ENCODE measurements at places on chromosomes 7 and 10.

DNA sequence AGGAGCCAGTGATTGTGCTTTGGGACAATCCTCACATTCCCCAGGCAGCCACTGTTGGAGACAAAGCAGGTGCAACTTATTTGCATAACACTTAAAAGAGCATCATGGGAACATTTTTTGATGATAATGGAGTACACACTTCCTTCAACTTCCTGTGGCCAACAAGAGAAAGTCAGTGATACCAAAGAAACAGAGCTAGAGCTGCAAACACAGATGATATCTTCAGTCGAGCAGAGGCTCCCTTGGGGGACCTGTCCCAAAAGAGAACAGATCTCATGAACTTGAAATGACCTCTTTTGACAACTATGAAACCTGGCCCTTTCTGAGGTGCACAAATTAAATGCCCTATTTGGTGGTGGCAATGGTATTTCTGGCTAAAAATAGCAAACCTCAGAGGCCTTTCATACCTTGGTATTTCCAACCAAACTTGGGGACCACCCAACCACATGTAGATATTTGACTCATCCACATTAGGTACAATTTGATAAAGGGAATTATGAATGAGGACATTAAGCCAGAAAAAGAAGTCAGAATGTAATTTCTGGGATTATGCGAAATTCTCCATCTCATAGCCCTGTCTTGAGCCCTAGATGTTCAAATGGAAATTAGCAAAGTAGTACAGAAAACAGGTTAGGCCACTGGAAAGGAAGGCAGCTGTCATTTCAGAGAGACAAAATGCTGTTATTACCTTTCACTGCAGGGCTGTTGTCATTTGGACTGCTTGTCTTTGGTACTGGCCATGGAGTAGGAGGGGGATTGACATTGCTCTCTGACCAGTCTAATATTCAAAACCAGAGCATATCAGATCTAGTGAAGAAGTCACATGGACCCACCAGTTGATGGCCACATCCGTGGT is 146.2 kb downstream of the ICA1 start:
- no peak for DNase-seq

GRCh38 chr7:127983804-127984332 is 47.4 kb downstream of the LRRC4 start:
- no peak for DNase-seq

GRCh38 chr7:138247568-138248333 is 171.5 kb downstream of the AKR1D1 start:
- no peak for DNase-seq

GRCh38 chr10:56823849-56824248 is 462.8 kb upstream of the ZWINT start:
- no peak for DNase-seq

DNA sequence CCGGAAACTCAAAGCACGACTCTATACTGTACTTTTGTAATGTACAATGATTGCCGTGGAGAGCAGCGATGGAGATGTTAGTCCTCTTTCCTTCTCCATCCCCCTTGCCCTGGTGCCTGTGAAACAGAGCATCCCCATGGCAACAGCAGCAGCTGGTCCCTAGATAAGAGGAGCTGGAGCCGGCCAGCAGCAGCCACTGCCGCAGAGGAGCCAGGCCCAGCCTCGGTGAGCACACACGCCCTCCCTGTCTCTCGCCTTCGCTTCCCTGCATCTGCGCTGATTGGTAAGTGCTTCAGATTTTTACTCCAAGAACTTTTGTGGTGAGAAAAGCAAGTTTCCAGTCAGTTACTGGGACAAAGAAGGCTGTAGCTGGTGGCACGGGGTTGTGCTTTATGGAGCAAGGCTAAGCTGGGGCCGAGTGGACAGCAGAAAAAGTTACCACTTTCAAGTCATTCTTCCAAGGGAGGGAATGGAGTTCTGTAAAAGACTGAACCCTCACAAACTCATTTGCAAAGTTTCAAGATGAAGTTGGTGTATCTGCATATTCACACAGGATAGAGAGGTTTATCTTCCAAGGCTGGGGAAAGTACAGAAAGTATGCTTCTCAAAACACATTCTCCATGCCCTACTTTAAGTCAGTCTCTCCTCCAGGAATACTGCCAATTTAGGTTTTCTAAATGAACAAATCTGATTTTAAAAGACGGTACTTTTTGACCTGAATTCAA is at the start of gene PPP1R17:
Gene PPP1R17, plus strand, starts transcription at position 192 of the 725 bp plus-strand sequence. CDS start 5,227 bp downstream, outside the sequence.
- peak; percentile 87 for DNase-seq

DNA sequence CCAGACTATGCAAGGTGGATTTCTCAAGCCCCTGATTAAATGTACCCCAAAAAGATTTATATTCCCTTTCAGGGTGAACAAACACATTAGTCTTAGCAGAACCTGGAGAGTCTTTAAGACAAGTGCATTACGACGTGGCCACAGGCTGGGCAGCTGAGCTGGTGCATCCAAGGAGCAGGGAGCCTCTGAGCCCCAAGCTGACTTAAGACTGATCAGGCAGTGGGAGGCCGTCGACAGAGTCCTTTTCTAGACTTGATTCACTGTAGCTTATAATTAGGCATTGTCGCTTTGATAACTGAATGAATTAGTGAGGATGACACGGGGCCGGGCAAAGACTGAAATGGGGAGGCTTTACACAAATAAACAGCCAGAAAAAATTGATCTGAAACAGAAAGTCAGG is 353.2 kb downstream of the GPAM start:
- no peak for DNase-seq

GRCh38 chr7:151704299-151704959 is 172.5 kb downstream of the PRKAG2 start:
- no peak for DNase-seq

GRCh38 chr10:72814099-72814790 is 79.3 kb upstream of the OIT3 start:
- DNase-seq = no peak

GRCh38 chr10:105473170-105473569 is 832.1 kb downstream of the SORCS3 start:
- no peak for DNase-seq

DNA sequence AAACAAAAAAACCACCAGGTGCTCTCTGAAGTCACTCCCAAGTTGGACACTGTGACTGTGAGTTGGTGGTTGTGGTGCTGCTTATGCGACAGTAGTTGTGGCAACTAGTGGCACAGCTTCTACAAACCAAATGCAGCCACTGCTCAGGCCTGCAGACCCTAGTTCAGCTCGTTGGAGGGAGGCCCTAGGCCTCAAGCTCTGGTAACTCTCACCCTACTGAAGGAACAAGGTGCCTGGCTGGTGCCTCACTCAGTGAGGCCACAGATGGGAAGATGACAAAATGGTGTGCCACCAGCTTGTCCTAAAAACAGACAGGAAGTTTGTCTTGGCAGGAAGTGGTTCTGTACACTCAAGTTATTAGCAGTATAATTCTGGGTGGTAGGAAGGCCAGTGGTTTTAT is 45.3 kb upstream of the RAPGEF5 start:
- no peak for DNase-seq

GRCh38 chr7:16007911-16008310 is 321.4 kb upstream of the MEOX2 start:
- no peak for DNase-seq

DNA sequence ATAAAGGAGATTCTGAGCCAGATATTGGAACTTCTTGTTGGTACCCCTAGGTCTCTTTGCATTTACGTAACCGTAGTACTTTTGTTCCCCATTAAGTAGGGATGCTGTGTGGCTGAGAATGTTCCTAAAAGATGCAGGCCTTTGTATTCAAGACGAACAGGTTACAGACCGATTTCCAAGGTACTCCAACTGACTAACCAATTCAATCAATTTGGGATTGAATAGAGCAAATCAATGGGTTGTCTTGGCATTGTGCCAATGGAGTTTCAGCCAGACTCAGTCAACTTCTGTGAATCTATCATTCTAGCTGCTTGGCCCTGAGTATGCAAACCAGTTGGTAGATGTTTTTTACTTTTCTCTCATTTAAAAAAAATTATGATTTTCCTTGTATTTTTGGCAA is 347.3 kb upstream of the NPVF start:
- no peak for DNase-seq

DNA sequence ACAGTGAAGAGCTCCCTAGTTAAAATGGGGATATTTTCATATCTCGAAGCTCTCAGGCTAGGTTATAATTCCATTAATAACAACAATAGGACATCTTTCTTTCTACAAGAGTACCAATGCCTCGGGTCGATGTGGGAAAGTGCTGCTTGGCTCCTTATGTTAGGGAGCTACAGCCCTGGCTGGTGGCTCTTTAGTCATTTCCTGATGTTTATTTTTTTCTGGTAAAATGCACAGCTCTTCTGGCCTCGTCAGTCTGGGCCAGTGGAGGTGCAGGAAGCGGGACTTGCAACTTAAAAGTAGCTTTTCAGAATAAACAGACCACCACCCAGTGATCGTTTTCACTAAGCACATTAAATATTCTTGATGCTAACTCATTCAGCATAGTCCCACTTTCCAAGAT is 58.3 kb downstream of the MKX start:
- DNase-seq = no peak

GRCh38 chr7:47664650-47665195 is 82.8 kb upstream of the TNS3 start:
- no peak for DNase-seq

- DNase-seq = peak; percentile 74
Measured at GRCh38 chr7:128347647-128348097, 4.0 kb upstream of the RBM28 start.

DNA sequence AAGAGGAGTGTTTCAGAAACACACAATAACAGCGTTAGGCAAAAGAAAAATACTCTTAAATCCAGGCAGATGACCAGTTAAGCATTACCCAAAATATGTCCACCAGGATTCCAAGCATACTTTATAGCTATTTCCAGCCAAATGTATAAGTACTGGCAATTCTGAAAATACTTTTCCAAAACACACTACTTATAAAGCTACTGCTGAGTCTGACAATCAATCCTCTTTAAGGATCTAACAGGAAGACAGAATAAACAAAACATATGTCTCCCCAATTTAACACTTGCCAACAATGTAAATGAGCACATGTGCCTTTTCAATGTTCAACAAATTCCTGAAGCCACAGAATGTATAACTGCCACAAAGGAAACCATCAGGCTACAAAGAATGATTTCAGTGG is 370.9 kb downstream of the SORCS1 start:
- no peak for DNase-seq

DNA sequence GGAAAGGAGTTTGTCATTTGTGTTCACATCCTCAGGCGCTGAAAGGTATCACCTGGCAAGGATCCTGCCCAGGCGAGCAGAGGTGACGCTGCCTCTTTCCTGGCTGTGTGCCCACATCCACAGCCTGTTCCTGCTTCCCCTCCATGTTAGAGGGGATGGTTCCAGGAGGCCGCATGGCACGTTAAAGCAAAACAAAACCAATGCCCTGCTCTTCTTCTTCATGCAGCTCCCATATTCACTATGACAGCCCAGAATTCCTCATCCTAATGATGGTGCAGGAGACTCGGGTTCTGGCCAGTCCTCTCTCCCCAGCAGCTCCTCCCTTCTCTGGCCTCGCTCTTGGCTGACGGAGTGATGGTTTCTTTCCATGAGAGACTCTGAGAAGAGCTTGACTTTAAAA is 678.5 kb upstream of the ANKRD30A start:
- DNase-seq = no peak

DNA sequence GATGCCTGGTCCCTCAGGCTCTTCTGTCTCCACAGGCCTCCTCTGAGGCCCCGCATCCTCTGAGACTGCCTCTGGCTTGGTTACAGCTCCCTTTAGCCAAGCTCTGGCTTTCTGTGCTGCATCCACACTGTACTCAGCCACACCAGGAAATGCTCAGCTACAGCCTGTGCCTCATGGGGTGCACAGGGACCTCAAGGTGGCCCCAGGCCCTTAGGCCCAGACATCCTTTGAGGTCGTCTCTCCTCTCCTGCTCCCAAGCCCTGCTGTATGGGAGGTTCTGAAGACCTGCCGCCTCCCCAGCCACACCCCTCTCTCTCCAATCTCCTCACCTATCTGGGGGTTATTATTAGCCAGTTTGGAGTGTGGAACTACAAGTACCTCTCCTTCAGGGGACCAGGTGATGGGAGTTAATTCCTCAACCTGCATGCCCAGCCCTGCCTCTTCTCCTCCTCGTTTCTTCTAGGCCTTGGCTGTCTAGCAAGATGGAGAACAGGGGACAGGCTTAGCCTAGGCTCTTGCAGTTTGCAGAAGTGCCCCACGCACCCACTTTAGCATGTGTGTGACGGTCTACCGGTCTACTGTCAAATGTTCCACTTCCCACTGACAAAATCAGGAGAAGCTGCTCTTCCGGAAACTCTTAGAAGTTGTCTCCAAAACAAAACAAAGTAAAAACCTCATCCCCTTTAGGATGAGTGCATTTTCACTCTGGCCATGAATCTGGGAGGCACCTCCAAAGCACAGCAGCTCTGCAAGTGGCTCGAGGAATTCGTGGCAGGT is 64.0 kb upstream of the WAC start:
- DNase-seq = no peak

DNA sequence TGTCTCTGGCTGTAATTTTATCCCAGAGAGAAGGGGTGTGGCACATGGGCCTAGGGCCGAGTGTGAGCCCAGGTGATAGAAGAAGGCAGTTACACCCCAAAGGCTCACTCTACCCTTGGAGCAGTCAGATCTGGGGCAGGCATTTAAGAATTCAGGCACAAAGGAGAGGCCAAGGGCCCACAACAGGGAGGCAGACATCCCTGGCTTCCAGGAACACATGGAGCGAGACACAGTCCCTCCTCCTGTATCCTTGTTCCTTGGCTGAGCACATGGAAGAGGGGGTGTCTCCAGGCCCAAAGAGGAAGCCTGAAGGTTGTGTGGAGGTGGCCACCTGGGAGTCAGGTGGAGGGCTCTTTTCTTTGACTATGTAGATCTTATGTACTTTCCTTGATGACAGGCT is 286.2 kb downstream of the RPS24 start:
- no peak for DNase-seq

GRCh38 chr7:2255145-2256139 is 13.4 kb downstream of the NUDT1 start:
- no peak for DNase-seq

DNA sequence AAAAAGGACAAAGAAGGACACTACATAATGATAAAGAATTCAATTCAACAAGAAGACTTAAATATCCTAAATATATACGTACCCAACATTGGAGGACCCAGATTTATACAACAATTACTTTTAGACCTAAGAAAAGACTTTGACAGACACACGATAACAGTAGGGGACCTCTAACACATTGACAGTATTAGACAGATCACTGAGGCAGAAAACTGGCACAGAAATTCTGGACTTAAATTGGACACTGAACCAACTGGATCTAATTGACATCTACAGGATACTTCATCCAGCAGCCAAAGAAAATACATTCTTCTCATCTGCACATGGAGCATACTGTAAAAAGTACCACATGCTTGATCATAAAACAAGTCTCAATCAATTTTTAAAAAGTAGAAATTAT is 103.8 kb downstream of the DGKI start:
- DNase-seq = no peak

DNA sequence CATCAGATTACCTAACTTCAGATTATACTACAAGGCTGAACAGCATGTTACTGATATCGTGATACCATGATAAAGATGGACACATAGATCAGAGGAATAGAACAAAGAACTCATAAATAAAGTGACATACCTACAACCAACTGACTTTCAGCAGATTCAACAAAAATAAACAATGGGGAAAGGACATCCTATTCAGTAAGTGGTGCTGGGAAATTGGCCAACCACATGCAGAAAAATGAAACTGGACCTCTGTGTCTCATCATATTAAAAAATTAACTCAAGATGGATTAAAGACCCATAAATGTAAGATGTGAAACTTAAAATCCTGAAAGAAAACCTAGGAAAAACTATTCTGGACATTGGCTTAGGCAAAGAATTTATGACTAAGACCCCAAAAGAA is 158.6 kb downstream of the ZEB1 start:
- DNase-seq = no peak
